ENCODE measurements at places on chromosomes 5 and 9. TPM values are rescaled to one million over a fixed set of nuclear protein-coding genes. Genes with fewer than 3 reads are reported as not detected.

The IL31RA gene
- total RNA-seq, result 1.8 TPM

The SPINK6 gene
- total RNA-seq, result 0.53 TPM

The BNC2 gene
- total RNA-seq, result 4.7 TPM

The KIF20A gene
- total RNA-seq, result 47.9 TPM
